ENCODE measurements at places on chromosomes 7 and 10. TPM values are rescaled to one million over a fixed set of nuclear protein-coding genes. Genes with fewer than 3 reads are reported as not detected.

DNA sequence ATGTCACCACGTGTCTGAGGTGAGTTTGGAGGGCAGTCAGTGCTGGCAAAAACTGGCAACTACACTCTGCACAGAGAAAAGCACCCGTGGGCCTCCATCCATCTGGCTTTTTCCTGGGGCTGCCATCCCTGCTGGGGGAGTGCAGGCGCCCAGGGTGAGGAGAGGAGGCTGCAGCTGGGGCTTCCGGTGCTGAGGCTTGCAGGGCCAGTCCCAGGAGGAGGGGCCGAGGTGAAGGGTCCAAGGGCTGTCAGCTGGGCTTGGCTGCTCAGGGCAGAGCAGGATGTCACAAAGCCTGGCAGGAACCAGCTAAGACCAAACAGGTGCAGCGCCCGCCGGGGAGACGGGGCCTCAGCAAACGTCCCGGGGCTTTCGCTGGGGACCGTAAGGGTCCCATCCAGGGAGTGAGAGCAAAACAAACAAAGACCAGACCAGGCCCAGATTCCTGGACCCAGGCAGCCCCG is 77.2 kb downstream of the CFAP46 start:
- no peak for DNase-seq

- no peak for DNase-seq
Observed at GRCh38 chr7:136056651-136057231, 79.6 kb upstream of the MTPN start.

The SFXN4 gene
- total RNA-seq = 63.8 TPM

DNA sequence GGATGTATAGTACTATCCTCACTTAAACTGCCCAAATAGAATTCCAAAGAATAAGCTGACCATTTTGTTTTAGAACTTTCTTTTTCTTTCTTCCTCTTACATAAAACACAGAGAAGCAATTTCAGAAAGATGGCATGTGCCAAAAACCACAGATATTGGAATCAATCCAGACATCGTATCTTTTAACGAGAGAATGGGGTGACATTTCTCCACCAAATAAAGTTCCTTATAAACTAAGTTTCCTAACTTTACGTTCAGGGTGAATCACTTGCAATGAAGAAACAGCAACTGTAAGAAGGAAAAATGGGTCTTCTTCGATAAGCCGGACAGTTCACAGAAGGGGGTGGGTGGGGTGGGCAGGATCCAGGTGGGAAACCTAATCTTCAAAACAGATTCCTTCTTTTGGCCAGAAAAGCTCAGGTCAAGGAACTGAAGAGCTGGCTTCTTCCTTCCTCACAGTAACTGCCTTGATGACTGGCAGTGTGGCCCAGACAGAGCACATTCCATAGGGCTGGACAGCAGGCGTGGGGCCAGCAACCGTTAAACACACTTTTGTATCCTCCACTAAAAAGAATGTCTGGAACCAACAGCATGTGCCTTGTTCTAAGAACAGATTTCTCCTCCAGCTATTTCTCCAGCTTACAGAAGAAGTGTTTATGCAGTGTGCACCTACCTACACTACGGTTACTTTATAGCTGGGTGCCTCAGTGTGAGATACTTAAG is 31.5 kb downstream of the CREB3L2 start:
- DNase-seq = no peak

GRCh38 chr7:87110778-87111177 is 41.5 kb upstream of the DMTF1 start:
- no peak for DNase-seq

GRCh38 chr7:24778543-24779282 is 21.4 kb upstream of the GSDME start:
- DNase-seq = no peak

The PIP gene
- not detected for total RNA-seq

The PRKG1 gene
- total RNA-seq = not detected

DNA sequence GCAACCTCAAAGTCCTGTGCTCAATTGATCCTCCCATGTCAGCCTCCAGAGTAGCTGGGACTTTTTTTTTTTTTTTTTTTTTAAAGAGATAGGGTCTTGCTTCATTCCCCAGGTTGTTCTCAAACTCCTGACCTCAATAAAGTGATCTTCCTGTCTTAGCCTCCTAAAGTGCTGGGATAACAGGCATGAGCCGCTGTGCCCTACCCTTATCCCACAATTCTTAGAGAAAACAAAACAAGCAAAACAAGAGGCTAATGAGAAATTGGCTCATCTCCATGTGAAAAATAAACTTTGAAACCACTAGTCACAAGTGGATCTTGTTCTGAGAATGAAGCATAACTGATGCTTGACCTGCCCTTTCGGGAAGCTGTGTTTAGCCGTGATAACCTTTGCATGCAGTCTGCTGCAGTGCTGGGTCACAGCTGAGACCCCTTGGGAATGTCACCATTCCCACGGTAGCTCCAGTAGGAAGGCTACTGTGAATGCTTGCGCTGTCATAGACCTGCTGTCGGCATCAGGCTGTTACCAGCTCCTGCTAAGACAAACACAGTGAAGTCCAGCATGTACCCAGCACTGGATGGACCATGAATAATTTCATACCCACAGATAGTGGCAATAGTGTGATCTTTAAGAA is 290.7 kb upstream of the KIAA1217 start:
- no peak for DNase-seq

GRCh38 chr7:129550693-129551360 is 48.5 kb downstream of the SMKR1 start:
- DNase-seq = no peak

DNA sequence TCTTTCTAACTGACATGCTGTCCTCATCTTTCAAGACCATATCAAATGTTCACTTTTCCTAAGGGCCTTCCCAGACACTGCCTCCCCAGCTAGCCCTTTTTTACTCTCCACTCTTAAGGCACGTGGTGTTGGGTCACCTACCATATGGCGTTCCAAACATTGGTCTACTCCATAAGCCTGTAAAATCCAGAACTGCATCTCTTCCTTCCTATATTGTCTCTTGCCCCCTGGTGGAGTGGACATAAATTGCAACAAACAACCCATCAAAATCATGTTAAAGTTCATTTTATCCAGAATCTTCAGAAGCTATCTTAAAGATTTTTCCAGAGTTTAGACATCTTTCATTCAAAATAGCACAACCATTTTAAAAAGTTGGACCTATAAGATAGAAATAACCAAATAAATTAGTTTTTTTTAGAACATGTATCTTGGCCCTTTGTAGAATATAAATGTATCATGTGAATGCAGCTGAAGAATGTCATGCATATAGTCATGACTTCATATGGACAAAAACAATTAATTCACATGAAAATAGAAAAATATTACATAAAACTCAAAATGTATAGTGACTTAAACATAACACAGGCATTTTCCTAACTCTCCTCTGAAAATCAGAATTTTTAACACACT is 180.6 kb upstream of the CHRM2 start:
- no peak for DNase-seq

- DNase-seq = no peak
Observed at GRCh38 chr7:148711191-148712102, 12.7 kb downstream of the CUL1 start.

GRCh38 chr7:137920637-137921399 is 74.0 kb upstream of the DGKI start:
- no peak for DNase-seq

The SLC13A1 gene
- not detected for total RNA-seq

DNA sequence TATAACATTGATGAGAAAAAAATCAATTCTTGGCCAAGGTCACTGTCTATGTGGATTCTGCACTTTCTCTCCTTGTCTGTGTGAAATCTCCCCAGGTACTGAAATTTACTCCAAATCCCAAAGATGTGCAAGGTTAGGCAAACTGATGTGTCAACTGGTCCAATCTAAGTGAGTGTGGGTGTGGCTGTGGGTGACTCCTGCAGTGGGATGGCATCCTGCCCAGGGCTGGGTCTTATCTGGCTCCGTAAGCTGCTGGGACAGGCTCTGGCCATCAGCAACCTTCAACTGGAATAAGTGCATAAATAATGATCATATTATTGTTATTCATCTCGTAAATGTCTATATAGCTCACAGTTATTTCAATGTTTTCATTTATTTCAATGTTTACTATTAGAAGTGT is 79.3 kb downstream of the JCAD start:
- DNase-seq = no peak

GRCh38 chr10:95229724-95230627 is 35.9 kb downstream of the ACSM6 start:
- no peak for DNase-seq

Measured in activated naive CD8-positive, alpha-beta T cell treated with anti-CD3 and anti-CD28 coated beads for 36 hours (primary cell).